Fibroblast of the conjunctiva (primary cell): ENCODE measurements at places on chromosomes 5 and 9.

DNA sequence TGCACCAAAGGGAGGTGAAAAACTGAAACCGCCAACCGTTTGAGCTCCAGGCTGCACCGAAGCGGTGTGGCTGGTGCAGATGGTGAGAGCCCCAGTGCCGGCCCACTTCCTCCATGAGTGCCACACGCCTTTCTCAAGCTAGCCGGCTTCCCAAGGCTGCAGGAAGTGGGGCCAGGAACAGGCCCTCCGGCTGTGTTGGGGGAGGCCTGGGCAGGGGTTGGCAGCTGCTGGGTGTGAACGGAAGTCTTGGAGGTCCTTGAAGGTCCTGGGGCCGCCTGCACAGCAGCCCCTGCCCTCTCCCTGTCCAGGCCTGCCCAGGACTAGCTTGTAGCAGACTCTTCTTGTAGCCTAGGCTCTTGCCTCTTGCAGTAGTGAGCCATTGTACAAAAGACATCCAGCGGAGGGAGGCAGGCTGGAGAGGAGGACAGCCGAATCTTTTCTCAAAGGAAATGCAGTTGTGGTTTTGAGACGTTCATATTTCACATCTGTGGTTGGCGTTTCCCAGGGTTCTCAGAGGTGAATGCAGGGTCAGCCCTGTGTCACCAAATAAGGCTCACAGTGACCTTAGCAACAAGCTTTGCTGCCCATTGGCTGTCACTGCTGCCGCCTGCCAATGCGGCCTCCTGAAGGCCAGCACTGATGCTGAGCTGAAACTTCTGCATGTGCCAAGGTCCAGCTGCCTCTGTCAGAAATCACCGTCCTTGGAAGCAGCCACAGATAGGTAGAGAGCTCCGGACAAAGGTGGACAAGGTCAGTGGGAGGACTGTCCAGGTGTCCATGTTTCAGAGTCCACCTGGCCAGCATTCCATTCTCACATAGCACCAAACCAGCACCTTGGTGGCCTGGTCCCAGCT, 23.9 kb downstream of the IRF1 start:
- DNase-seq: no peak

DNA sequence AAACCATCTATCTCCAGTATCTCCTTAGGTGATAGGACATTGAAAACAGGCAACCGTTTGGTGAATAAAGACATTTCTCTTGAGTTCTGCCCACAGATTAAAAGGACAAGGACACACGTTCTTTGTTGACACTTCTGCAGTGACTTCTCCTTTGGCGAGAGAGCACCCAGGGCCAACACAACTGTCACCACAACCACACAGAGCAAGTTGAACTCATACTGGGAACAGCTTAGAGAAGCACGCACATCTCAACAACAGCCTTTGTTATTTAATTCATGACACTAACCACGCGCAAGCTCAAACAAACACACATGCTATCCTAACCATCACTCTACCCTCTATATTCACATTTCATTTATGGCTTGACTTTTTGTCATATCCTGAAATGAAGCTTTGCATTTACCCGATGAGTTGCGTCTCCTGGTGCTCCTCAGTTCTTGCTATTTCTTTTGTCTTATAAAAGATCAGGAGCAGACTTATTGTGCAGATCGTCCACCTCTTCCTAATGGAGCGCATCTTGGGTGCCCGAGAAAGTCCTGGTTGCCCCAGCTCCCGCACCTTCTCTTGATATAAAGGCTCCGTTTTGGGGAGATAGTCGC, 543 bp downstream of the ST8SIA4 start:
- DNase-seq: no peak

- no peak for DNase-seq
These were observed 494.4 kb downstream of the CDH9 start for GRCh38 chr5:26543987-26544386.

- DNase-seq: no peak
These were observed 29.7 kb downstream of the PCA3 start for GRCh38 chr9:76793784-76794431.

- no peak for DNase-seq
These were observed 50.9 kb downstream of the KCNIP1 start for GRCh38 chr5:170554521-170555267.

DNA sequence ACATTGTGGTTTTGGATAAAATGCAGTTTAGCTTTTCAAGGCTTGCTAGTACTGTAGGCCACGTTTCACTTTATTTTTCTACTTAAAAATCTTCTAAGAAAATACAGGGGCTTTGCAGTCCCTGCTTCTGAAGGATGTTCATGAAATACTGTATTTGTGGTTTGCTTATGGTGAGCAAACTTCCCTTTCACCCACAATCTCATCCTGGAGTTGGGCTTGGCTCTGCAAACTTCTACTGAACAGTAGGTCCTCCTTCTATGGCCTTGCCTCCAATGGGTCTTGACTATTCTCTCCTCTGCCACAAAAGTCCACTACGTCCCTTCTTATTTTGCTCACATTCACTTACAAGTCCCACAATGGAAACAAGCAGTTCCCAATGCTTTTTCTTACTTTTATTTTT, 502.7 kb upstream of the KLF4 start:
- DNase-seq: no peak

DNA sequence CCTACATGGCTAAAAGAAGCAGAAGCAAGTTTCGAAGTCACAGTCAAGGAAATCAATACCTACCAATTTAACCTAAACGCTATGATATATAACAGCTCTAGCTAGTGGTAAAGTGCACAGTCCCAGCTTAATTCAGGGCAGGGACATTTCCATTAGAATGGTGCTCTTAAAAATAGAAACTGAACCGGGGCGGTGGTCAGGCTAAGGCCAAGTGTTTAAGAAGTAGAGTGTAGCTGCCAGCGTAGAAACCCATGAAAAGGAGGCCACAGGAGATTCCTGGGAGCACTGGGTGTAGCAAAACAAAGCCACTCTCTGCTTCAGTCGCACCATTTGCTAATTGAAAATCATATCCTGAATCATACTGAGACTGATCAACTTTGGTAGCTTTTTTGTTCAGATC, 28.8 kb downstream of the PPIC start:
- DNase-seq: no peak

- DNase-seq: no peak
These were observed 958.5 kb downstream of the DTWD2 start for GRCh38 chr5:118029807-118030206.

DNA sequence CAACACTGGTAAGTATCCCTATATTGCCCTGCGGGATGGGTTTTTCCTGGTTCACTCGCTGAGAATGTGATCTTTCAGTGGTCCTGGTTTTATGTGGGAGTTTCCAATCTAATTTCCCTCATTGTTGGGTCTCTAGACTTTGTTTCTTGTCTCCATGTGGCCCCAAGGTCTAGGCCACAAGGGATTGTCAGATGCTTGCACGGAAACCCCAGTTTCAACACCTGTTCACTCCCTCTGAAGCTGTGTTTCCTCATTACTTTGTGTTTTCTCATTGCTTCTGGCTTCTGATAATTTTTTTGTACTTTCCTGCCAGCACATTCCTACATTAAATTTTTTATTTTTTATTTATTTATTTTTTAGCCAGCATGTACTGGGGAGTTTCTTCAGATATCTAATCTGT, 191.5 kb downstream of the TTLL11 start:
- DNase-seq: no peak

GRCh38 chr5:39238366-39239105, 19.2 kb upstream of the FYB1 start:
- no peak for DNase-seq

DNA sequence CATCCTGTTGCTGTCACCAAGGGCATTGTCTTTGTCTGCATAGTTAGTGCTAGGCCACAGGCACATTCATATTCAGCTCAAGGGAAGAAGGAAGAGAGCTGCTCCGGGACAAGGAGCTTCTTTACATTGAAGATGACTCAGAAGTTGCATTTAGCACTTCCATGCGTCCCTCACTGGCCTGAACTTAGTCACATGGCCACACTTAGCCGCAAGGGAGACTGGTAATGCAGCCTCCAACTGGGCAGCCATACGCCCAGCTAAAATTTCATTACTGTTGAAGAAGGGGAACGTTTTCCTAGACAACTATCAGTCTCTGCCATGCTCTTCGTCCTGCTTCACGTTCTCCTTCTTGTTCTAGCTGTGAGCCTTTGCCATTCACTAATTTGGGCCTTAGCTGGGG, 20.0 kb downstream of the ACTL7B start:
- DNase-seq: no peak

DNA sequence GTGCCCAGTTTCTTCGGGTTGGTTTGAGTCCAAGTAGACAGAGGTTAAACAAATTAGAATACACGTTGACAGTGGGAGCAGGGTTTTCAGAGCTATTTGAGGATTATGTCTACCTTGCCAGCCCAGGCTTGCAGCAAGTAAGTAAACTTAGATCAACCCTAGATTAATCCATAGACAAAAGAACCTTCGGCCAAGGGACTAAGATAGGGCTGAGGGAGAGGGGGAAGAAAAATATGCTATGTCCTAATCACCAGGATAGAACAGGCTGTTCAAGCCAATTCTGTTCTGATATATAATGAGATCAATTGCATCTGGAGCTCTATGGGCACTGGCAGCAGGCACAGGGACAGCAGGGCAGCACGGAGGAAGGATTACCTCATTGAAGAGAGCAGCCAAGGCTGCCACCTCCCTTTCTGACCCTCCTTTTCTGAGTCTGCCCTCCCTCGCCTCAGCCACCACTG, 377.7 kb downstream of the PIK3R1 start:
- DNase-seq: no peak

GRCh38 chr5:58544195-58544594, 38.7 kb upstream of the RAB3C start:
- DNase-seq: no peak

GRCh38 chr9:70789086-70789485, 332.3 kb downstream of the TRPM3 start:
- DNase-seq: no peak

DNA sequence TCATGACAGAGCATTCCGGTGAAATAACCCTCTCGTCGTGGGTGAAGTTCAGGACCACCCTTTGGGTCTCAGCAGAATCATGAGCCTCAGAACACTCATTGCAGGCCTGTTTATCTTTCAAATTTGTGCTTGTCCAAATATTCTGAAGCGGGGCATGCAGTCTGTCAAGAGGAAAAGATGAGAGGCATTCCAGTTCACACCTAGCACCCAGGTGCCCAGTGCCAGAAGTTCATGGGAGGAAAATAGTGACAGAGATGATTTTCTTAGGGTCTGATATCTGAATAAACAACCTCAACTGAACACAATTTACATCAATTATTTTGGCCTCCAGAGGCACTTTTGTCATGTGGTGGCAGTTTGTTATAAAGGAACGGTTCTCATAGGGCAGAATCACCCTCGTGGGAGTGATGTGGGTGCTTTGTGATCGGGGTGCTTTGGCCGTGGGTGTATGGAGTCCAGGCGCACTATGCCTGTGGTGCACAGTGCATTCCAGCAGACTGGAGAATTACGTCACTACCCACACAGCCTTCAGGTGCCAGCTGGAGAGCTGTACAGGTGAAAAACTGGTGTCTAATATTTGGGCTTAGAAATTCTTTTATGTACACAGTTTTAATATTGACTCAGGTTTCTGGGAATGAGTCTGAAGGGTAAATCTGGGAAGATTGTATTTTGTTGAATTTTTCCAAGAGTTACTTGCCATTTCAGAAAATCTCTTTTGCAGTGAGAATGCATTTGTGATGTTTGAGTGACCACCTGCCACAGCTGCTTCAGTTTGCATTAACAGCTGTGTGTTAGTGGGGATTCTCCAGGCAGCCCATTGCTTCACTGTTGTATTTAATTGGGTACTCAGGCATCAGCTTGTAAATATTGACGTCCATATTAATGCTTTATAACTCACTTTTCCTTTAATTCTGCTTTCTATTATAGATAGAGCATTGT, 289.3 kb downstream of the FANCC start:
- no peak for DNase-seq

DNA sequence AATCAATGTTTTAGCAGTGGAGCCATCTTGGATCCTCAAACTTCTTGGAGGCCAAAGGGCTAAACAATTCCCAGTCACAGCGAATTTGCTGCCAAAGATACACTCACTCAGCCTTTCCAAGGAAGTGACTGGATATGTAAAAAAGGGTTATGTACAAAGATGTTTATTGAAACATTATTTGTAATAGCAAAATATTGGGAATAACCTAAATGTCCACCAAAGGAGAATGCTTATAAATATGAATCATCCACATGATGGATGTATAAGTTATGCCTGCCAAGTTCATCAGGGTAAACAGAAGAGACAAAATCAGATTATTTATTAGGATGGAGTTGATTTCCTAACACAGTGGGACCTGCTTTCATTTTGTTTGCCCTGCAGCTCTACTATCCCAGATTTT, 145.2 kb upstream of the ABCA1 start:
- DNase-seq: no peak

GRCh38 chr9:93131599-93132286, 2.3 kb downstream of the NINJ1 start:
- DNase-seq: no peak

GRCh38 chr5:179377421-179378115, 32.3 kb upstream of the ADAMTS2 start:
- no peak for DNase-seq

DNA sequence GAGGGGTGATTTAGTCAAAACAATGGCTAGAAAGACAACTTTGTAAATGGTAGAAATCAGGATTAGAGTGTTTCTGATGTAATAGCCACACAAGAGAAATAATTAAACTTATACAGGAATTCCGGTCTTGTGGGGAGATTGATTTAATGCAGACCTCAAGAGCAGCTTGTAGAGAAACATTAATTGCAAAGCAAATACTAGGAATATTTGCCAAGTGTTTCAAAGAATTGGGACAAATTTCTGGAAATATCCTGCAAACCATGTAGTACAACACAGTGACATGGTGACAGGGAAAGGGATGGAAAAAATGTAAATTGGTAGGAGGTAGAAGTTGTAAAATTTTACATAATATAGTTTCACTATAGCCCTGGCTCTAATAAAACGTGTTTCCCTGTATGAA, 28.9 kb downstream of the NLN start:
- DNase-seq: no peak

DNA sequence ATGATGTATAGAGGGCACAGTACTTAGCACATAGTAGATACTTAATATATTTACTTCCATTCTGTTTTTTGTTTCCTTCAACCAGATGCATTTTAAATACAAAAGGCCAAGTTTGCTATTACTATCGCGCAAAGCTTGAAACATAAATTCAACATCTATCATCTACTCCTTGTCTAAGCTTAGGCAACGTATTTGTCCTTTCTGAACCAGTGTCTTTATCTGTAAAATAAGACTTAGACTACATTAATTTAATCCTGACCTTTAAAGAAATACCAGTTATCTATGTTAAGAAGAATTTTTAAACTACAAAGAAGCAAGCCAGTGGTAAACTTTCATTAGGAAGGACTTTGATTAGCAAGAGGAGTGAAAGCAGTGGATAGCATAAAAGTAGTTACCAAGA, 173.0 kb downstream of the WDR70 start:
- no peak for DNase-seq
